ENCODE measurements at places on chromosomes 16 and 17. TPM values are rescaled to one million over a fixed set of nuclear protein-coding genes. Genes with fewer than 3 reads are reported as not detected.

DNA sequence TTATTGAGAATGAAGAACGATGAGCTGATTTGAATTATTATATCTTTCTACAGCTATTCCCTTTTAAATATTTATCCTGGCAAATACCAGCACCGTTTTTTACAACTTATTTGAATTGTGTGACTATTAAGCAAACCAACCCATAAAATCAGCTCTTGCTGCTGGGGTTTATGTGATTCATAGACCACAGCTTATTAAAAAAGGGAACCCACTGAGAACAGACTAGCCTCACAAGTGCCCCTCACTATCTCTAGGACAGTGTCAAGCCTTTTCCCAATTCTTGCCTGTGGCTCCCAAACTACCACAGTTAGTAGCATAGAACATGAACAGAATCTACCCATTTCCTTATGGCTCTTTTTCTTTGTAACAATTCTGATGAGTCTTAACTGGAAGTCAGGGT is 6.1 kb upstream of the LIG3 start:
- no peak for DNase-seq

DNA sequence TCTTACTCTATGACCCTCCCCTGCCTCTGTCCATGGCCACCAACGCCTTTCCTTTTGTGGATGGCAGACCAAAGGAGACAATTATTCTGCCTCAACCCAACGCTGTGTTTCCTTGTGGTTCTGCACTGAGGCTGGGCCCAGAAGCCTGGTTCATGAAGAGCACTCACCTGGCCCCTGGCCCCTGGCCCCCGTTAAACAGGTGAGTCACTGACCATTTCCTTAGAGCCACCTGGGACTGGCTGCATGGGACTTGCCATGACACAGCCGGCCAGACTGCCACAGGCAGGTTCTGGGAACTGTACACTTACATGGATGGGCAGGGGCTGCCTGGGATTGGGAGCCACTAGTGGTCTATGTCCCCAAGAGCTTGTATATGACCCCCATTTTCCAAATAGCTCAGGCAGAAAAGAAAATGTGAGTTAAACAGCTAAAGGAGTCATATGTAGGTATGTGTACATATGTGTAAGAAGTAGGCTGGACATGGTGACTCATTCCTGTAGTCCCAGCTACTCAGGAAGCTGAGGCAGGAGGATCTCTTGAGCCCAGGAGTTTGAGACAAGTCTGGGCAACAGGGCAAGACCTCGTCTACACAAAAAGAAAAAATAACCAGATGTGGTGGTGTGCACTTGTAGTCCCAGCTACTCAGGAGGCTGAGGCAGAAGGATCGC is 181.9 kb upstream of the CACNG5 start:
- DNase-seq: no peak

- no peak for DNase-seq
Measured at GRCh38 chr16:81530814-81531213, 86.2 kb downstream of the CMIP start.

DNA sequence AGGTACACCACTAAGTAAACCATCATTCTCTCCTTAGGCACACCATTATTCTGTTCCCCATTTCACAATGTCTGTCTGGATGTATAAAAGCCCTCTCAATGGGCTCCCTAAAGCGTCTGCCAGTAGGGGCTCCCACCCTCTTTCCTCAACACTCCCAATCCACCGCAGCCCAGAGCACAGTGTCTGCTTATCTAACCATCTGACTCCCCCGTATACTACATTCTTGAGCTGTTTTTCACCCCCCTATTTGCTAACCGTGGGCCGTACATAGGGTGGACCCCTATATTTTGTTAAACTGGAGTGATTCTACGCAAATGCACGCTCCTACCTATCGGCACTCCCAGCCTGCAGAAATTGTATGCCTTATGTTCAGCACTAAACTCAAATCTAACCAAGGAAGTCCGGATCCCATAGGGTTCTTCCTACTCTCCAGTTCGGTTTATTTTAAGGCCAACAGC is 685 bp upstream of the PSMD3 start:
- no peak for DNase-seq

GRCh38 chr16:22181843-22182242 is 19.5 kb downstream of the SDR42E2 start:
- DNase-seq: no peak

GRCh38 chr17:79980246-79981043 is 55.2 kb downstream of the TBC1D16 start:
- DNase-seq: peak; percentile 47

DNA sequence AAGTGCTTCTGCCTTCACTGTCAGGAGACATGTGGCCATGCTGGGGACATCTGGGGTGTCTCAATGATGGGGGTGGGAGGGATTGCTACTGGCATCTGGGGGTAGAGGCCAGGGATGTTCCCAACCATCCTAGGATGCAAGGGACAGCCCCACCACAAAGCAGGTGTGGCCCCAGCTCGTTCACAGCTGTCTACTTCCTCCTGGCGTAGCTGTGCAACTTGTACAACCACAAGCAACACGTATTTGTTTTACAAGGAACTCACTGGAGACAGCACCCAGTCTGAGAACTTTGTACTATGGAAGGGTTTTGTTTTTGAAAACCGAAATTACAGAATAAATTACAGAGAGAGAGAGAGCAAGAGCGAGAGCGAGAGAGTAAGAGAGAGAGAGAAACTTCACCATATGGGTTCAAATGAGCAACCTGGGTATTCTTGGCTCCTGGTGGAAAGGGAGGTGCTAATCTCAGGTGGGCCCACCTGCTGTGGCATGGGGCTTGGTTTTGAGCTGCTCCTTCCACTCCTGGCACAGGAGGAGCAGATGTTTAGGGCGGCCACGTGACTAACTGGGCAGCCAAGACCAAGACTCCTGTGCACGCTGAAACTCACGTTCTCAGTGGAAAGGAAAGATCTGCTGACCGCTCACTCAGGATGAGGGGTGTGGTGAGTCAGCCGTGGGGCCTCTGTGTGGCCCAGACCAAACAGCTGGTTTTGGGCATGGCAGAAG is 17.5 kb upstream of the TNFRSF13B start:
- DNase-seq: no peak

DNA sequence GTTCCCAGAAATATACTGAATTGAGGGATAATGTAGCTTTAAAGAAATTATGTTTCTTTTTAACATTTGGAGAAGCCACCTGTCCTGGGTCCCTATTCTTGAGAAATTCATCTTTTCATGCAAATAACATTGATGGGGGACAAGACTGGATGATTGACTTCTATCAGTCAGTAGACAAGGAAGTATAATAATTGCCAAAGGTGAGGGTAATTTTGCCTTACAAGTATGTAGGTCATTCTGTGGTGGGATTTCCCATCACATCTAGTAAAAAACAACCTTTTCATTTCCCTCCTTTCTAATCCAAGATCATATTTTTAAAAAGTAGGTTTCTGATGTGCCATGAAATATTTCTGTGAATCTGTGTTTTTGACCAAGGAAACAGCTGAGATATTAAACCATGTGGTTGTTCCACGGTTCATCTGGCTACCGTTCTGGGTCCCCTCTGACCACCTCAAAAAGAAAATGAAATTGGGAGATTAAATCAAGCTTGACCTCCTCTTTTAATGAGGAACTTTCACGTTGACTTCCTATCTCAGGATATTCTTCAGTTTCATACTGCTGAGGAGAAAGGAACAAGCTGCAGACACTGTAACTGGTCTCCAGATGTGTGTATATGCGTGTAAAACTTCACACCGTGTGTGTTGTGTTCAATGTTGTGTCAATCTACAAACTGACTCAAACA is 138.6 kb downstream of the MAP2K6 start:
- no peak for DNase-seq

DNA sequence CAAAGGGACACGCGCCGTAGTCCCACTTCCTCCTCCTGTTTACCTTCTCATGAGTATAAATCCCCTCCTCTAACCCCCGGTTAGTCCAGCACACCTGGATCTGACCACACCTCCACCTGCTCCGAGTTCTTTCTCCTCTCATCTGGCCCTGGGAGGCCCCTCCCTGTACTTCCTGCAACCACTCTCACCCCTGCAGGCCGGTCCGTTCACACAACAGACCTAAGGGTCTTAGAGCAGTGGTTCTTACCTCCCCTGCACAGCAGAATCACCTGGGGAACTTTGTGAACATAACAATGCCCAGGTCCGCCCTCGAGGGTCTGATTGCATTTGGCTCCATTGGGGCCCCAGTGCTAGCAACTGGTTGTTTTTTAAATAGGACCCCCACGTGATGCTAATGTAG is 24.8 kb downstream of the TMEM114 start:
- DNase-seq: no peak

- DNase-seq: no peak
Measured at GRCh38 chr17:42651392-42651791, 7.7 kb upstream of the TUBG2 start.

GRCh38 chr17:6938637-6939036 is 57.2 kb upstream of the ALOX12 start:
- DNase-seq: no peak

- DNase-seq: no peak
Measured at GRCh38 chr17:64178011-64178825, 48.3 kb upstream of the ERN1 start.

GRCh38 chr16:88308441-88309173 is 74.2 kb upstream of the ZNF469 start:
- DNase-seq: no peak

- DNase-seq: no peak
Measured at GRCh38 chr17:32445497-32445896, 1.2 kb downstream of the PSMD11 start.

DNA sequence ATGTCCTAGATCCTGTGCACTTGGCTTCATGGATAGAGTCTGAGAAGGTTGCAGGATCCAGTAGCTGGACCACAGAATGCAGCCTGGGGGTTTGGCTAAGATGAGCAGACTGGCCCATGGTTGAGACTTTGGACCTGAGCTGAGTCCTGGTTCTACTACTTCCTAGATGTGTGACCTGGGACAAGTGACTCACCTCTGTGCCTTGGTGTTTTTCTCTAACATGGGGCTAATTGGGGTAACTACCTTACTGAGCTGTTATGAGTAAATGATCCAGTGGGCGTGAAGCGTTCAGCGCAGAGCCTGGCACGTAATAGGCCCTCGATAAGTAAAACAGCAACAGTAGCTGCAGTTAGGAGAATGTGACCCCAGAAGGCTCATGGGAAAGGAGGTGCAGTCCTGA is 38.8 kb downstream of the SNX20 start:
- DNase-seq: no peak

- no peak for DNase-seq
Measured at GRCh38 chr16:71893888-71894228, 1.5 kb upstream of the IST1 start.

DNA sequence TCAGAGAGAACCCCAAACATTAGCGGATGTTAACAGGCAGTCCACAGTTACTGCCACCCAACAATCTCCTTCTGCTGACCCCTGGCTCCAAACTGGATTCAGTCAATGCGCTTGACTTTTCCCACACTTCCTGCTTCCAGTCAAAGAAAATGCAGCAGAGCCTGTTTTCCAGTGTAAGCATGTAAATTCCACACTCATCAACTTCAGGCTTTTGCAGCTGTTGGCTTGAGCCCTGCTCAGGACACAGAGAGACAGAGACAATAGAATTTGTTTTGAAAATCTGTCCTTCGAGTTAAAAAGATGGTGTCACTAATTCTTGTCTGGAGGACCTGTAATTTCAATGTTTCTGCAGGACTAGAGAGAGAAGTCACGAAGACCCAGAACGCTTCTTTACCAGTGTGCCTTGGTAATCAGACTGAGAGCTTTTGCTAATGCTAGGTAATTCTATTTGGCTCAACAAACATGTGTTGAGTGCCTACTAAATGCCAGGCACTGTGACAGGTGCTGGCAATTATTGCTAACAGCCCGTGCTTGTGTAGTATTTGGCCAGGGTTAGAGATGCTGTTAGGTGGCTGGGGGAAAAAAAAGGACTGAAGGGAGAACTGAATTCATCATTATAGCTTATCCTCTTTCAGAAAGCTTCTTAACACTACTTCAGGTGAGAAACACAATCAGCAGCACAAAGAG is 32.5 kb downstream of the HOXB1 start:
- DNase-seq: no peak

DNA sequence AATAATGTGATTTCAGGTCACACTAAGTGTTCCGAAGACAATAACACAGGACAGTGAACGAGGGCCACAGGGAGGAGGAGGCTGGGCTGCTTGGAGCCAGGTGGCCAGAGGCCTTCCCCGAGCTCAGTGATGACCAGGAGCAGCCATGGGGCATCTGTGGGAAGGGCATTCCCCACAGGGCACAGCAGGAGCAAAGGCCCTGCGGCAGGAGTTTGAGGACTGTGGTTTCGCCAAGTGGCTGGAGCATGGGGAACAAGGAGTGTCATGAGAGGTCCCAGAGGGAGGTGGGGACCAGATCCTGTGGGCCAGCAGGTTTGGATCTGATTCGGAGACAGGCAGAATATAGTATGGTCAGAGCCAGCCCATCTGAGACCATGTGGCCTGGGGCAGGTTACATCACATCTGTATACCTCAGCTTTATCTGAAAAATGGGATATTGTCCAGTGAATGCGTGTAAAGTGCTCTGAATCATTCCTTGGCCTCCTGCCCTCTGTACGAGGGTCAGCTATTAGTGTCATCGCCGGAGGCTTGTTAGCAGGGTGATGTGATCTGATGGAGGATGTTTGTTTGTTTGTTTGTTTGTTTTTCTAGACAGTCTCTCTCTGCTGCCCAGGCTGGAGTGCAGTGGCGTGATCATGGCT is 176.8 kb downstream of the KATNIP start:
- DNase-seq: no peak

GRCh38 chr16:23704772-23705516 is 8.1 kb downstream of the ERN2 start:
- no peak for DNase-seq

GRCh38 chr16:87790292-87791100 is 24.7 kb upstream of the KLHDC4 start:
- DNase-seq: no peak

DNA sequence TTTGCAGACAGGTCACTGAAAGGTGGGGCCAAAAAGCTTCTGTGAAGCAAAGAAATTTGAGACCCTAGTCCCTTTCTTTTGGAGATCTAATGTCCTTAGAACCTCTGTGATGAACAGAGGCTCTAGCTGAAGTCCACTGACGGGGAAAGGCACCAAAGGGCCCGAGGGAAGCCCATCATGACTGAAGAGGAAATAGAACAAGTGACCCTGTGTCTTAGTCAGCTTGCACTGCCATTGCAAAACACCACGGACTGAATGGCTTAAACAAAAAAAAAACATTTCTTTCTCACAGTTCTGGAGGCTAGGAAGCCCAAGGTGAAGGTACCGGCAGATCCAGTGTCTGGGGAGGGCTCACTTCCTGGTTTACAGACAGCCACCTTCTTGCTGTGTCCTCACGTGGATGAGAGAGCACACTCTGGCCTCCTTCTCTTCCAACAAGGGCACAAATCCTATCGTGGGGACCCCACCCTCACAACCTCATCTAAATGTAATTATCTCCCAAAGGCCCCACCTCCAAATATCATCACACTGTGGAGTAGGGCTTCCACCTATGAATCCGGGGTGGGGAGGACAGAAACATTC is 24.3 kb upstream of the ASGR2 start:
- no peak for DNase-seq

- no peak for DNase-seq
Measured at GRCh38 chr17:56830726-56831368, 2.9 kb downstream of the C17orf67 start.

DCAKD gene
- 57.4 TPM for total RNA-seq

ZNF469 gene
- total RNA-seq: 0.55 TPM

ZG16 gene
- total RNA-seq: not detected

ABI3 gene
- 2.8 TPM for total RNA-seq

GGA3 gene
- 40.7 TPM for total RNA-seq

KCNJ16 gene
- total RNA-seq: not detected

RNF151 gene
- not detected for total RNA-seq
